ENCODE measurements at places on chromosomes 5 and 9.

DNA sequence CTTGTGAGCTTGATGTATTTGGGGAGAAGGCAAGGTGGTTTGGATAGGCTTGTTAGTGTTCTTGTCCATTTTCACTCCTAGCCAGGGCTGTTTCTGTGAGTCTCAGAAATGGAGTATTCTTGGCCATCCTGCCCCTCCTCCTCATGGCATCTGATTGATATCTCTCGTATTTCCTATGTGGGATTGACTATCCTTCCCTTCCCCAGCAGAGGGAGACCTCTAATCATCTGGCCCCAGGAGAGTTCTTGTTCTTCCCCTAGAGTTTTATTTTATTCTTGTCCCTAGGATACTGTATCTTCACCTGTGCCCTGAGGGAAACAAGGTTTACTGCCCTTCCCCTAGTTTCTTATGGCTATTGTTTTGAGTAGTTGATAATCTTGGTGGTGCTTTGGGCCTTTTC lies 114.4 kb downstream of the VPS13A start:
- no peak for DNase-seq

GRCh38 chr9:21287280-21287679 lies 17.8 kb downstream of the IFNA5 start:
- DNase-seq: no peak

DNA sequence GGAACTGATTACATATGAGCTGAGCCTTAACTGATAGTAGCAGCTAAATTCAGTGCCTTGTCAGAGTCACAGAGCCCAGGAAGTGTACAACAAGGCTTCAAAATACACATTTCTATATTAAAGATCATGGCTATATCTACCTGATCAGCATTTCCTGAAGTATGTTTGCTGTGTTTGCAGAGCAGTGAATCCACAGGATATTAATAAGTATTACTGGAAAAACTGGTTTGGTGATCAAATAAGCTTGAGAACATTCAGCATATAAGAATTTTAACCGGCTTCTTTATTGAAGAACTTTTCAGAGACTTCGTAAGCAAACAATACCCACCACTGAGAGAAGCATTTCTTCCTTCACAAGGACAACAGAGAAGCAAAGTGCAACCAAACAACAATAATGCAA lies 227.0 kb downstream of the ELAVL2 start:
- no peak for DNase-seq

- DNase-seq: no peak
These were observed 28.2 kb upstream of the CPLX2 start for GRCh38 chr5:175842951-175843793.

GRCh38 chr9:72315510-72316311 lies 49.3 kb downstream of the ZFAND5 start:
- DNase-seq: no peak

DNA sequence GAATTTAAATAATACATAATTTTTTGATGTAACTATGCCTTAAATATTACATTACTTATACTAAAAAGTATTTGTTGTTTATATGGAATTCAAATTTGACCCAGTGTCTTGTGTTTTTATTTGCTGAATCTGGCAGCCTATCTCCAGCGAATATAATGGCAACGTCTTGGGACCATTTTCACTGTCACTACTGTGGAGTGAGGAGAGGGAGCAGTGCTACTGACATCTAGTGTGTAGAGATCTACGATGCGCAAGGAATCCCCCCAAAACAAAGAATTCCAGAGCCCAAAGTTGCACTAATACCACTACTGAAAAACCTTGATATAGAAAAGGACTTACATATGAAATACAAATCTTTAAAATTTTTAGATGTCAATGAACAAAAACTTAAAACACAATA lies 314.4 kb downstream of the DRD1 start:
- no peak for DNase-seq
